ENCODE measurements at places on chromosomes 16 and 17.

DNA sequence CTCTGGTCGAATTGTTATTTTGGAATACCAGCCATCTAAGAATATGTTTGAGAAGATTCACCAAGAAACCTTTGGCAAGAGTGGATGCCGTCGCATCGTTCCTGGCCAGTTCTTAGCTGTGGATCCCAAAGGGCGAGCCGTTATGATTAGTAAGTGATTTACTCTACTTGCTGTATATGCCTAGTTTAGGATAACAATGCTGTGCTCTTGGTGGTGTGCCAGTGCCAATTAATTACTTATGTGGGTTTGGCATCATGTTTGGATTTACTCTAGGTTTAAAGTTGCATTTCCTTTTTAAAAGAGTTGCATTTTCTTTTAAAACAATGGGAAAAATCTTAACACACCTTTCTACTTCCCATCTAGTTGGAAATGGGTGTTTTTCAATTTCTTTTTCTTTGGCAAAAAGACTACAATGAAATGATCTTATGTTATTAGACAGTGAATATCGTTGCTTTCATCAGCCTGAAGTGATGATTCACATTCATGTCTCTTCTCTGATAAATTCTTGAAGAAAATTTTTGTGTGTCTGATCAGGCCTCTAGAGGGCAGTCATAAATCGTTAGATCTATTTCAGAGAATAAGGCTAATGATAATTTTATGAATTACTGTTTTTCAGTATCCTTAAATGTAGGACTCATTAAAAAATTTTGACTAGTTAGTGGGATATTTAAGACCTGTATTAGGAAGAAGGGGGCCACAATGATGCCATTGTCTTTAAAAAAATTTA lies 5.6 kb downstream of the SF3B3 start:
- DNase-seq, result no peak

GRCh38 chr16:31714903-31715504 lies 158.6 kb upstream of the ZNF267 start:
- peak; percentile 33 for DNase-seq

GRCh38 chr17:66717641-66718058 lies 117.3 kb upstream of the CACNG5 start:
- no peak for DNase-seq

DNA sequence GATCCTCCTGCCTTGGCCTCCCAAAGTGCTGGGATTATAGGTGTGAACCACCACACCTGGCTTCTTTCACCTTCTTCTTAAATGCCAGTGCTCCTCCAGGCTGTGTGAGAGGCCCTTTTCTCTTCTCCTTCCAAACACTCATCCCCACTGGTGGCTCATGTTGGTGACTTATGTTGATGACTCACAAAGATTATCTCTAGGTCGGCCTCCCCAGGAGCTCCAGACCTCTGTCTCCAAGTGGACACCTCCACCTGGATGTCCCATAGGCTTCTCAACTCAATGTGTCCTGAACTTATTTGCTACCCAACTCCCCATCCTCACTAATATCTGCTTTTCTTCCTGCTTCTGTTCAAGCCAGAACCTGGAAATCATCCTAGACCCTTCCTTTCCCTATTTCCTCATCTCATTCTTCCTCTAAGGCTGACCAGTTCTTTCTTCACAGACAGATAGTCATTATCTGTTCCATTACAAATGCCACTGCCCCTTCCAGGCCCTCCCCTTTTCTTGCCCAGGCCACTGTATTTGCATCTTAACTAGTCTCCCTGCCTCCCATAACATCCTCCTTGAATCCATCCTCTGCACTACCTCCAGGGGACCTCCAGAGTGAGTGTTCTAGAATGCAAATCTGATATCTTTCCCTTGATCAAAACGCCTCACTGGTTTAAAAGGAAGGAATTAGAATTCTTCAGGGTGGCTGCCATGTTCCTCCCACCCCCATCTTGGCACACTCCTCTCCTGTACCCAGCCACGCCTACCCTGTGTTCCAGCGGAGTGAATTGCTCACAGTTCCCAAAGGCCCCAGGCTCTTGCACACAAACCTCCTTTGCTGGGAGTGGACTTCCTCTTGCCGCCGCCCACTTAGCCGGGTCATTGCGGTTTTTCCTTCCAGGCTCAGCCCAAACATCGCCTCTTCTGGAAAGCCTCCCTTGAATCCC lies 34.8 kb upstream of the FBXO47 start:
- peak; percentile 10 for DNase-seq

DNA sequence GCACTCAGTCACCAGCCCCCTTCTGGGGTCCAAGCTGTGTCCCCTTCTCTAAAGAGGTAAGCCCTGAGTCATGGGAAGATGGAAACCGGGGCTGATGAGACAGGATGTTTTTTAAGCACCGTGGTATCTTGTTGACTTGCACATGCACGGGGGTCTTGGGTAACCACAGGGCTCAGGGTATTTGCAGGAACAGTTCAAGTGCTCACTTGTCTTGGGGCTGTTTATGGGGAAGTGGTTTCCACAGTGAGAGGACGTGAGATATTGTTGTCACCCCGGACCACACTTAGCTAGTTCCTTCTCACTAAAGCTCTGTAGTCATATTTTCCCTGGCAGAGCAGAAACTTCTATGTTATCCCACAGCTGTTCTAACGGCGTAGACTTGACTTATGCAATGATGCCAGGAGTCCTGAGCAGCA lies 7.7 kb downstream of the CCL3L1 start:
- no peak for DNase-seq

DNA sequence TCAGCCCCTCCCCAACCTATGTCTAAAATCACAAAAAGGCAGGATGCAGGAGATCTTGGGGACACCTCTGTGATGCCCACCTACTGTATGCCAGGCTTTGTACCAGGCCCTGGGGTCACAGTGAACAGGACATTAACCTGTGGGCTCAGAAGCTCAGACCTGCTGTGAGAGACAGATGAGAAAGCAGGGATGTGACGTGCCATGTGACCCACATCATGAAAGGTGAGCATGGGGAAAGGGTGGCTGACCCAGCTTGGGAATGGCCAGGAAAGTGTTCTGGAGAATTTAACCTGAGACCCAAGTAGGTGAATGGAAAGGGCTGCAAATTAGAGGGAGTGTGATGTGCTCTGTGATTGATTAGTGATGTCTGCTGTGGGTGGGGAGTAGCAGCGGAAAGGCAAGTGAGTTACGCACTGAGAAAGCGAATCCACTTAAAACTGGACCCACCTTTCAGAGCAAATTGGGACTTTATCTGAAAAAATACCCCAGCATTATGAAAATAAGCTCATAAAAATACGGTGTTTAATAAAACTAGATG lies 132.2 kb downstream of the IRF8 start:
- DNase-seq, result no peak

DNA sequence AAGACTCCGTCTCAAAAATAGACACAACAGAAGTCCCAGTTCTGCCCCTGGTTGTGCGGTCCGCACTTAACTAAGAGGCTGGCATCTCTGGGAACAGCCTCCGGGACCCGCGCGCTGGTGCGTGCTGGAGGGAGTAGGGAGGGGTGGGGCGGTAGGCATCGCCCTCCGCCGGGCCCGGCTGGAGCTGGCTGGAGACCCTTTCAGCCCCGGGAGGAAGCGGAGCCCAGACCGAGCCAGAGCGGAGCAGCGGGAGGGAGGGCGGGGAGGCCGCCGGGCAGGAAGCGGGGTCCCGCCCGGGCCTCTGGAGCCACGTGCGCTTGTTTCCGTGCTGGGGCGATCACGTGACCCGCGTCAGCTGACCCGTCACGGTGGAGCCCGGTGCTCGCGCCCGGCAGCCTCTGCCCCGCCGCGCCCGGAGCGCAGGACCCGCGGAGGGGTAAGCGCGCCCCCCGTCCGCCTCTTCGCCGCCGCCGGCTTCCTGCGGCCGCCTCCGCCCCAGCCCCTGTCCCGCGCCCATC lies at the start of gene WDR81:
WDR81 (plus strand) TSS at position 354 of the 518 bp plus-strand sequence. CDS start 256 bp downstream, outside the sequence.
- DNase-seq, result peak; percentile 91

DNA sequence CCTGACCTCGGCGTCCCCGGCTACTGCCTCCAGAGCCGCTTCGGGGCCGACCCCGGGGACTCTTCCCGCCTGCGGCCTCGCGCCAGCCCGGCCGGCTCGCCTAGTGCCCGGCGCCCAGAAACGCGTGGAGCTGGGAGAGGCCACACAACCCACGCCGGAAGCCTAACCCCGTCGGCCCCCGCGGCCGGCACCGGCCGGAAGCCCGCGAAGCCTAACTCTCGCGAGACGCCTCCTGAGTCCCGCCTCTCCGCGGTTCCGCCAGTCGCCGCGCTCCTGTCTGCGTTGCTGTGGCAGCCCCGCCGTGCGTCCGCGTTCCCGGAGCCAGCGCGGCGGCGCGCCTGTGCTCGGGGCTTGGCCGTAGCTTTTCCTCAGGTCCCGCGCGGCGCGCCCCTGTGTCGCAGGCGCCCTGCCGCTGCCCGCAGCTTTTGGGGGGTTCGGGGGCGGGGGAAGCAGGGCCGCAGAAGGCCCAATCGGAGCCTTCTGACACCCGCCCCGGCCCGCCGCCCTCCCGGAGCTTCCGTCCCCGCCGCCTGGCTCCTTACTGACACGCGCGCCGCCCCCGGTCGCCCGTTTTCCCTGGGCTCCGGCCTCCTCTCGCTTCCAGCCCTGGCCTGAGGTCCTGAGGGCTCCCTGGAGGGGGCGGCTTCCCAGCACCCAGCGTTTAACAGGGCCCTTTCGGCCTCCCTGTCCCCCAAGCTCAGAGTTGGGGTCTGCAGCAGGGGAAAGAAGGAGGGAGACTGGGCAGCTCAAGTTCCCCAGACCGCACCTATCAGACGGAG lies 21.7 kb downstream of the NPTX1 start:
- DNase-seq, result peak; percentile 97

DNA sequence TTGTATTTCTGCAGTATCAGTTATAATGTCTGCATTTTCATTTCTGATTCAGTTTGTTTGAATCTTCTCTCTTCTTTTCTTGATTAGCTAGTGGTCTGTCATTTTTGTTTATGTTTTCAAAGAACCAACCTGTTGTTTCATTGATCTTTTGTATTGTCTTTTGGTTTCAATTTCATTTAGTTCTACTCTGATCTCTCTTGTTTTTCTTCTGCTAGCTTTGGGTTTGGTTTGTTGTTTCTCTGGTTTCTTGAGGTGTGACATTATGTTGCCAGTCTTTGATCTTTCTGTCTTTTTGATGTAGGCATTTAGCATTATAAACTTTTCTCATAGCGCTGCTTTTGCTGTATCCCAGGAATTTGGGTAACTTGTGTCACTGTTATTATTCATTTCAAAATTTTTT lies 107.2 kb downstream of the PHKB start:
- no peak for DNase-seq

GRCh38 chr17:72677714-72678390 lies 414.6 kb downstream of the SLC39A11 start:
- no peak for DNase-seq

- no peak for DNase-seq
Observed at GRCh38 chr17:15177343-15177742, 87.8 kb downstream of the PMP22 start.

DNA sequence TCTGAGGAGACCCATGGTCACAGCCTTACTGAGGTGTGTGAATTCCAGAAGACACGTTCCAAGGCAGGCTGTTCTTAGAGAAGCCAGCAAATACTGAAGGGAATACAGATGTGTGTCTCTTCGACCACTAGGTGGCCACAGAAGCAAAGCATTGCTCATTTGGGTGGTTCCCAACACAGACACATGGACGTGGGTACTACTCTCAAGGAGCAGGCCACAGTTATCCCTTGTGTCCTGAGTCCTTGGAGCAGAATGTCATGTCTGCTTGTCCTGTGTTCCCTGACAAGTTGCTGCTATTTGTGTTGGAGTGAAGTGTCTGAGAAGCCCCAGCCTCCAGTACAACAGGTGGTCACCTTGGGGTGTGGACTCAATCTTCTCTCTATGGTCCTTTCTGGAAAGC lies 30.3 kb downstream of the HMOX2 start:
- peak; percentile 79 for DNase-seq

GRCh38 chr17:41586863-41587495 lies at the start of gene KRT14:
Gene KRT14, minus strand, starts transcription at chr17:41586895. Its CDS starts 61 bp downstream, at chr17:41586834.
- DNase-seq, result no peak

- DNase-seq, result no peak
Observed at GRCh38 chr16:12267491-12267890, 291.0 kb downstream of the SNX29 start.

DNA sequence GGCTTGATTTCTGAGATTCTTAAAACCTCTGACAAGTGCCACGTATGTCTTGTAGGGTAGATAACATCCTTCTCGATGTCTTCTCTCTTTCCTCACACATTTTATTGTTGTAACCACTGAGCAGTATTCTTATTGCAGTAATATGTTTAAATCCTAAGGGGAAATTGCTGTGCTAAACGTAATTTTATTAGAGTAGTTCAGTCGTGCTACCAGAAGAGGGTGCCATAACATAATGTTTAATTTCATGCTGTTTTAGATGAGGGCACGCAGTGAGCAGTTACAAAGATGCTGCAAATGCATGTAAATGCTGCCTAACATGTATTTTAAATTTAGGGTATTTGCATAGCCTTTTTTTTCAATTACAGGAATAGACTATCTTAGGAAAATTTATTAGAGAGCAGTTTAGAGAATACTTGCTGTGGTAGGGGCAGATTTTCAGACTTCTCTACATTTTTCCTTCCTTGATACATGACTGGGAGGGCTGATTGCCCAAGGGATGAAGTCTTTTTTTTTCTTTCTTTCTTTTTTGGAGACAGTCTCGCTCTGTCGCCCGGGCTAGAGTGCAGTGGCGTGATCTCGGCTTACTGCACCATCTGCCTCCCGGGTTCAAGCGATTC lies 51.7 kb downstream of the GAN start:
- DNase-seq, result peak; percentile 9

GRCh38 chr16:18800775-18801144 lies 589 bp downstream of the ARL6IP1 start:
- no peak for DNase-seq

DNA sequence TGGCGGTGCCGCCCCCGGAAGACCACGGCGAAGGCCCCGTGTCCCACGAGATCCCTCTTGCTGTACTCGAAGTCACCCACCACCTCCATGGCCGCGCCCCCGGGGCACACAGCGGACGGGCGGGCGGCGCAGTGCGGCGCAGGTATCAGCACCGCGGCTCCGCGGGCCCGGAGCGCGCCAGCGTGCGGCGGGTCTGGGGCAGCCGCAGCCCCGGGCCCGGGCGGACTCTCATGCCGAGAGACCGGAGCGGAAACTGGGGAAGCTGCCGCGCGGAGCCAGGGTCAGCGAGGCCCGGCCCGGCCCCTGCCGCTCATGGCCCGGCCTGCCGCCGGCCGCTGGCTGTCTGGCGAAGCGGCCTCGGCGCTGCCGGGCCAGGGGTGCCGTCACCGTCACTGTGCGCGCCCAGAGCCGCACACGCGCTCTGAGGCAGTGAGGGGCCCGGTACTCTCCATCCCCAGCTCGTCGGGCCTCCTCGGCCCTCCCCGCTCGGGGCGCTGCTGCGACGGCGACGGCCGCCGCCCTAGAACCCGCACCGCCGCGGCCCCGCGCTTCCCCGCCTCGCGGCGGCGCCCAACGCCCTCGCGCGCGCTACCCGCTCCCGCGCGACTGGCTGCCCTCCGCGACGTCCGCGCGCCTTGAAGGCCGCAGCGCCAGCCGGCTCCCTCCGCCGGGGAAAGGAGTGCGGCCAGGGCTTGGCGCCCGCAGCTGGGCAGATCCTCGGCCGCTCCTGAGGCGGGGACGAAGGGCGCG lies at the start of gene ULK2:
ULK2 (minus strand) TSS at position 608 of the 750 bp plus-strand sequence; CDS start at position 89, 519 bp downstream.
- peak; percentile 49 for DNase-seq
